CD14-positive monocyte (primary cell): ENCODE measurements at places on chromosomes 3 and 15.

DNA sequence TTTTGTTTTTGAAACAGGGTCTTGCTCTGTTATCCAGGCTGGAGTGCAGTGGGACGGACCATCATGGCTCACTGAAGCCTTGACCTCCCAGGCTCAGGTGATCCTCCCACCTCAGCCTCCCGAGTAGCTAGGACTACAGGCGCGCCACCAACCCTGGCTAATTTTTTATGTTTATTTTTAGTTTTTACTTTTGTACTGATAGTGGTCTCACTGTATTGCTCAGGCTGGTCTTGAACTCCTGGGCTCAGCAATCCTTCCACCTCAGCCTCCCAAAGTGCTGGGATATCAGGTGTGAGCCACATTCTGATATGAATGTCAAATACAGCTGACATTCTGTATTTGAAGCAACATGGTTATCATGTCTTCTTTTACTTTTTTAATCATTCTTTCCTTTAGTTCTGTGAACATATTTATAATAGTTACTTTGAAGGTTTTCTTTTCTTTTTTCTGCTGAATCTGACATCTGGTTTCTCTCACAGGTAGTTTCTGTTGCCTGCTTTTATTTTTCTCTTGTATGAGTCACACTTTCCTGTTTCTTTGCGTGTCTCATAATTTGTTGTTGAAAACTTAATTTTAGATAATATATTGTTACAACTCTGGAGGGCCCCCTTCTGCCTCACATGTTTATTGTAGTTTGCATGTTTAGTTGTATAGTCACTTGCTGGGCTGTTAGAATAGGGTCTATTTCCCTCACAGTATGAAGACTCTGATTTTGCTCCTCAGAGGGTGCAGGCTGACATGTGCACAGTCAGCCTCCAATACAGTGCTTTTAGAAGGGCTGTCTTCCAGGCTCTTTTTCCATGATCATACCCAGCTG lies 8.4 kb upstream of the CNTN4 start:
- DNase-seq: no peak

GRCh38 chr15:60961541-60962485 lies 267.3 kb downstream of the RORA start:
- no peak for DNase-seq

DNA sequence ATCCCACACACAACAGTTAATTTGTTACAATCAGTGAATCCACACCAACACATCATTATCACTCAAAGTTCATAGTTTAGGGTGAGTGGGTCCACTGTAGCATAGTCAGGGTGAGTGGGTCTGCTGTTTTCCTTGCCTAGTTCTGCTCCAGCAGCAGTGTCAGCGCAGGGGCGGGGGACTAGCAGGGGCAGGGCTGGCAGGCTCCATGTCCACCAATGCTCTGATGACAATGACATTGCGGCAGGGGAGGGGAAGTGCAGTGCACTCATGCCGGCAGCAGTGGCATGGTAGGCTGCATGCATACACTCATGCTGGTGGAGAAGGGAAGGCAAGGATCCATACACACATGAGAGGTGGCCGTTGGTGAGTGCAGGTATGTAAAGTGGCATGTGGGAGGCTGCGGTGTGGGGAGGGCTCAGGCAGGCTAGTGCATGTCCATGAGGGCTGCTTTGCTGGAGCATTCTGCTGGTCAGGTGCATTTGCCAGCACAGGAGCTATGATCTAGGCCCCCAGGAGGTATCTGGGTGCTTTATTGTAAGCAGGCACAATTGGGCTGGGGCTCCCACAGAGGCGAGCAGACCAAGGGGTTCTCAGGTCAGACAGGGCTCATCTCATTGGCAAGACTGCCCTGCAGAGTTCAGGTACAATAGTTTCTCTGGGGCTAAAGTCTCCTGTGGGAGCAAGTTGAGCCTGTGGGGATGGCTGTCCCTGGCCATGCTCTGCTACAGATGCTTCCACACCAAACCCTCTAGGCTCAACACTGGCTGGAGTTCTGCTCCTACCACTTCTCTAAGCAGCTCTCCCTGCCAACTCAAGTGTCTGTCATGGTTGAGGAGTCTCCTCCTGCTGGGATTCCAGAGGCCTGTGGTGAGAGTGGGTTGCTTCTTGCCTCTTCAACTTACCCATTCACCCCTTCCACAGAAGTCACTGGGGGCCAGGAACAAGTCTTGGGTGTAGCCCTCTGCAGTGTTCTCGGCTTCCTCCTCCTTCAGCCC lies 81.3 kb downstream of the KCNAB1 start:
- no peak for DNase-seq

DNA sequence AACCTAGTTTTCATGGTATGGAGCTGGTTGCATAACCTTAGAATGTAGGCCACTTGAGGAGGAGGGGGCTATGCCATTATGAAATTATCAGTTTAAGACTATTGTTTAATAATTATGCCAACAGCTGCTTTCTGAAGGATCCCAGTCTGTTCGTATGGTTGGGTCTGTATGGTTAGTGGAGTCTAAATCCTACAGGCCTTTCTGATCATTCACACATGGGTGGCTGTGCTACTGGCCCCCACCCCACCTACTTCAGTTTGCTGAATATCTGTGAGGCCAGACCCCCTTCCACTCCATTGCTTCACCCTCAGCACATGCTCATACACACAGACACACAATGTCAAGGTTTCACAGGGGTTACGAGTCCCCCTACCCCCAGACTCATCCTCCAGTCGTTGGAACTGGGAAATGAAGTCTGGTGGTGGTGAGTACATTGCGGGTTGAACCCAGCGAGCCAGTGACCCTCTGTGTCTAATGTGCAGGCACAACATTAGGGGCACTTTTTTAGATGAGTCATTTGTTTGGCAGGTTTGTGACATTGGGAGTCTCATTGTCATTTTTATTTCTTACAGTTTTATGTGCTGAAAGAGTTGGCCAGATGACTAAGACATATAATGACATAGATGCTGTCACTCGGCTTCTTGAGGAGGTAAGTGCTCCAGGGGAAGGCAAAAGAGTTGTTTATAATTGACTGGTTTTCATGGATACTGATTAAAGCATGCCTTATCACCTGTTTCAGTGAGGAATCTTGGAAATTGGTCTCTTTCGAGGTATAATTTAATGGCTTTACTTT lies 85.3 kb downstream of the TRAK1 start:
- DNase-seq: no peak

- no peak for DNase-seq
Measured at GRCh38 chr3:61820306-61820992, 259.1 kb downstream of the PTPRG start.

DNA sequence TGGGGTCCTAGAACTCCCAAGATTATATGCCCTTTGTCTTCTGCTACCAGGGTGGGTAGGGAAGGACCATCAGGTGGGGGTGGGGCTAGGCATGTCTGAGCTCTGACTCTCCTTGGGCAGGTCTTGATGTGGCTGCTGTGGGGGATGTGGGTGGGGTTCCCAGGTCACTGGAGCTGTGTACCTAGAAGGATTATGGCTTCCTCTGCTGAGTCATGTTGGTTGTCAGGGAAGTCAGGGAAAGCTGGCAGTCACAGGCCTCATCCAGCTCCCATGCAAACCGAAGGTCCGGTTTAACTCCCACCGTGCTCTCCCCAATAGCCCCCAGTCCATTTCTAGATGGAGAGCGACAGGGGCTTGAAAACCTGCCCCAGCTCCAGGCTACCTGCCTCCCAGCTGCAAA lies 35.2 kb downstream of the EID1 start:
- DNase-seq: no peak

DNA sequence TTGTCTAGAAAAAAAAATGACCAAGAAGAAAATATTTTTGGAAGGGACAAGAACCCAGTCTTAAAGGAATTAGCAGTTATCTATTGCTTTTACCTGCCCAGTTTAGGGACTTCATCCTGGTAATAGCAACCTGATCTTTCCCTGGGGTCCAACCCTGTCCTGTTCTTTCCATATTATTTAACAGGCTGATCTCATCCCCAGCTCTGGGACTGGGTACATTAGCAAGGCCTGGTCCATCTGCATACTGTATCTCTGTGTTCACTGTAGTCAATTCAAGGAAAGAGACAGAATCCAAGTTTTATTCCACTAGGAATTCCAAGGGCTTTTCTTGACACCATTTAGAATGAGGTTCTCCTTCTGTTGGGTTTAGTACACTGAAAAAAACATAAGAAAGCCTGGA lies 191.7 kb upstream of the GADL1 start:
- no peak for DNase-seq

DNA sequence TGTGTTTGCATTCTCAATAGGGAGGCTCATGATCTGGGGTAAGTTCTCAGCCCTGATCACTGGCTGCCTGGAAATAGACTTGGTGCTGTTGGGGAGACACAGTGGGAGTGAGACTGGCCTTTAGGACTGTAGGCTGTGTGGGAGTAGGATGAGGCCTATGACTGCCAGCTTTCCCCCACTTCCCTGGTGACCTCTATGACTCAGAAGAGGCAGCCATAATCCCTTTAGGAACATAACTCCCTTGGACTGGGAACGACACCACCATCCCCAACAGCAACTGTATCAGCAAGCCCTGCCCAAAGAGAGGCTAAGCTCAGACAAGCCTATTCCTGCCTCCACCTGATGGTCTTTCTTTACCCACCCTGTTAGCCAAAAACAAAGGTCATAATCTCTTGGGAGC lies 91.3 kb downstream of the SUCNR1 start:
- no peak for DNase-seq

GRCh38 chr3:13600950-13601691 lies 52.2 kb downstream of the FBLN2 start:
- DNase-seq: no peak

GRCh38 chr15:41025393-41025792 lies 72.1 kb downstream of the CHAC1 start:
- DNase-seq: no peak

DNA sequence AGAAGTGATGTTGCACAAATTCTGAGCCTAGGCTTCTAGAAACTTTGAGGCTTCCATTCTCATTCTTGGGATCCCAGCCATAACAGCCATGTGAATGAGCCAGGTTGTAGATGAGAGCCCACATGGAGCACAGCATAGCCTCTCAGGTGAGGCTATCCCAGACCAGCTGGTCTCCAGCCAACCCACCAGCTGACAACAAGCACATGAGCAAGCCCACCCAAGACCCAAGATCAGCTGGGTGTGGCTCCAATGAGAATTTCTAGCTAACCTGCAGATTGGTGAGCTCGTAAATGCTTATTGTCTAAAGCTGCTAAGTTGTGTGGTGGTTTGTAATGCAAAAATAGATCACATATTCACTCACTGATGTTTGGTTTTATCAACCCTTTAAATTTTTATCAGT lies 14.4 kb downstream of the KY start:
- no peak for DNase-seq

GRCh38 chr3:156812521-156813335 lies 13.4 kb upstream of the LEKR1 start:
- peak; percentile 73 for DNase-seq

DNA sequence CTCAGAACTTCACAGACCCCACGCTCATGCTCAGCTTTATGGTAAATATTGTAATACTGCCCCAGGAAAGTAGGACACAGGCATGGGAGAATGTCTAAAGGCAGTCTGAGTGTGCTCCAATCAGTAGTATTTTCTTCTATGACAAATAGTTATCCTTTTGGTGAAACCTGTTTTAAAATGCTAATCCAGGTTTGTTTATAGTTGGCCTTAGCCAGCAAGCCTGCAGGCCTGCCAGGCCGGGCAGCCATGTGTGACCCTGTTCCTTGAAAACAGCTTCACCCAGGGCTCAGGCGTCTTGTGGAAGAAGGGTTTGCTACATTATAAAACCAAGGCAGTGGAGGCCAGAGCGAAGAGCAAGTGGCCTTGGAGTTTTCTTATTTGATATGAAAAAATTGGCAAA lies 104.7 kb downstream of the SEMA6D start:
- no peak for DNase-seq

- DNase-seq: no peak
Measured at GRCh38 chr3:72530426-72530825, 317.8 kb downstream of the SHQ1 start.

GRCh38 chr3:42498034-42498433 lies 4.4 kb upstream of the VIPR1 start:
- DNase-seq: no peak

DNA sequence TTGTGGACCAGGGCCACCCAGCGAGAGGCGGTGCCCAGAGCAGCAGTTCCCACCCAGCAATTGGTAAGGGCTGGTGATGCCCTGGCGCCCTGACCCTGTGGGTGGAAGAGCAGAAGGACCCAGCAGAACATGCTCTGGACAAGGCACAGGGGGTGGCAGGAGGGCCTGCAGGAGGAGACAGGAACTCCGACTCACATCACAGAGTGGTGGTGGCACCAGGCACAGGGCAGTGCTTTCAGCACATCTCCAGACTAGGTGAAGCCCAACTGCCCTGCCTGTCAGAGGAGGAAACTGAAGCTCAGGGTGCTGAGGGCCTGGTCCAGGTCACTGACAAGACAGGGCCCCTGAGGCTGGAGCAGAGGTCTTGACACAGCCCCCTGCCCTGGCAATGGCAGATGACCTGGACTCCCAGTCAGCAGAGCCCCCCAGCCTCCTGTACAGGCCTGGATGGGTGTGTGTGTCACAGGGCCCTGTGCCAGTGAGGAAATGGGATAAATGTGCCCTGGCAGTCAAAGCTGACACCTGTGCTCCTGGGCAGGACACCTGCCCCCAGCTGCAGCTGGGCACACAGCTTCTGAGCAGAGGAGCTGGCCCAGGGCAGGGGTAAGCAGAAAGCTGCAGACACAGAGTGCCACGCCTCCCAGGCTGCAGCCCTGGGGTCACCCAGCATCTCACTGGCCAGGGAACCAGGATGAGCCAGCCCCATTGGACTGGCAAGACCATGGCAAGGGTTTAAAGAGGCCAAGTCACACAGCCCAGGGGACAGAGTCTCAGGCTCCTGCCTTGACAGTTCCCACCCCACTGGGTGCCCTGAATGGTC lies 11.4 kb downstream of the KLF15 start:
- DNase-seq: no peak

DNA sequence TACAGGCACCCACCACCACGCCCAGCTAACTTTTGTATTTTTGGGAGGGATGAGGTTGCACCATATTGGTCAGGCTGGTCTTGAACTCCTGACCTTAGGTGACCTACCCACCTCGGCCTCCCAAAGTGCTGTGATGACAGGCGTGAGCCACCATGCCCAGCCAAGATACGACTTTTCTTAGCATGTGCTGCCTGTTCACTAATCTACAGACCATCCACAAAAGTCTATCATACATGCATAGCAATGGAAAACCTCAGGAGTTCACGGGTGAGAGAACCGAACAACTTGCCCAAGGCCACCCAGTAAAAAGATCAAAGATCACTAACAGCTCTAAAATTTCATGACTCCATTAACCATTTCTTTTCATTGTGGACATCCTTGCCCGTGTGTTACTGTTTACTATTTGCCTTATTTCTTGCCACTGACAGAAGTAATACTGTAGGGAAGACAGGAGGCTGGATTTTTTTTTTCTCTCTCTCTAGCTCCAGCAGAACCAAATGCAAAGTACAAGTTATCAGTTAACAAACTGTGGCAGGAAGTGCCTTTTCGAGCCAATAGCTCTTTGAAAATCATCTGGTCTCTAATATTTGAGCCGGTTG lies 92.3 kb downstream of the FOXP1 start:
- no peak for DNase-seq

GRCh38 chr3:3605226-3605625 lies 194.0 kb upstream of the LRRN1 start:
- DNase-seq: no peak

DNA sequence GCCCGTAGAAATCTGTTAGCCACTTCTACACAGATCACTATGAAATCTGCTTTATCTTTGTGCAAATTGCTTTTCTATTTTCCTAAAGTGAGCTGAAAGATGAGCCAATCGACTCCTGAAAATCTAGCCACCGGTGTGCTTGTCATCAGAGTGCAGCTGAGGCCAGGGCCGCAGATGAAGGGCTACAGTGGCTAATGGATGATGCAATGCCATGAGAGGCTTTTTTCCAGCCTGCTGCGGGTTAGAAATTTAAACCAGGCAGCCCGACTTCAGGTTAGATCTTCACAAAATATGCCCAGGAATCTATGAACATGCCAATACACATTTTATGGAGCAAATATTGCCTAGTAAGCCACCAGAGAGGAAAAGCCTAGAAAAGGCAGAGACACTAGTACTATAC lies 948.2 kb upstream of the CFAP20DC start:
- DNase-seq: no peak
